ENCODE measurements at places on chromosomes 7 and 10. TPM values are rescaled to one million over a fixed set of nuclear protein-coding genes. Genes with fewer than 3 reads are reported as not detected.

The MMS19 gene
- total RNA-seq = 103 TPM

The TFEC gene
- not detected for total RNA-seq

DNA sequence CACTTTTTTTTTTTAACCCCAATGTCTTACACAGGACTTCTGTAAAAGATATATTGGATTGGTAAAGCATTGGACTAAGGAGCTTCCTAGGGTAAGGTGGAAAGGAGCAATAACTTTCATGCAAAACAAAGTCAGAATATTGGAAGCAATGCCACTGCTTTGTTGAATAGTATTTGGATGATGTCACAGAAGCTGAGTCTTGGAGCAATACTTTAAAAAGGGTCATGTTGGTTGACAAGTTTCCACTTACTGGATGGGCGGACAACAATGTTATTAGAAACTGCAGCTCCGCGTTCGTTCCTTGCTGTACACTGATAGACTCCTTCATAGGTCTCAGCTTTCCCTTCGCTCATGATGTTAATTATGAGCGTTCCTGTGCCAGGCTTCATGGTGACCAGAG, 101.9 kb upstream of the LAMB4 start:
- H3K27me3 ChIP-seq = no peaks in the 10 kb centered on the region
- no peak overlapping the region for H3K4me3 ChIP-seq
- peaks cover 3% of the 10 kb centered on the region for H3K4me1 ChIP-seq
- no peak overlapping the region for H3K27ac ChIP-seq

The CTTNBP2 gene
- total RNA-seq = not detected

Data from activated CD4-positive, alpha-beta T cell treated with anti-CD3 and anti-CD28 coated beads, Interleukin-2, amount 10 ng/mL, durations not matched to agents 24 days and 14 days (primary cell).